ENCODE measurements at places on chromosomes 13 and 19. TPM values are rescaled to one million over a fixed set of nuclear protein-coding genes. Genes with fewer than 3 reads are reported as not detected.

DNA sequence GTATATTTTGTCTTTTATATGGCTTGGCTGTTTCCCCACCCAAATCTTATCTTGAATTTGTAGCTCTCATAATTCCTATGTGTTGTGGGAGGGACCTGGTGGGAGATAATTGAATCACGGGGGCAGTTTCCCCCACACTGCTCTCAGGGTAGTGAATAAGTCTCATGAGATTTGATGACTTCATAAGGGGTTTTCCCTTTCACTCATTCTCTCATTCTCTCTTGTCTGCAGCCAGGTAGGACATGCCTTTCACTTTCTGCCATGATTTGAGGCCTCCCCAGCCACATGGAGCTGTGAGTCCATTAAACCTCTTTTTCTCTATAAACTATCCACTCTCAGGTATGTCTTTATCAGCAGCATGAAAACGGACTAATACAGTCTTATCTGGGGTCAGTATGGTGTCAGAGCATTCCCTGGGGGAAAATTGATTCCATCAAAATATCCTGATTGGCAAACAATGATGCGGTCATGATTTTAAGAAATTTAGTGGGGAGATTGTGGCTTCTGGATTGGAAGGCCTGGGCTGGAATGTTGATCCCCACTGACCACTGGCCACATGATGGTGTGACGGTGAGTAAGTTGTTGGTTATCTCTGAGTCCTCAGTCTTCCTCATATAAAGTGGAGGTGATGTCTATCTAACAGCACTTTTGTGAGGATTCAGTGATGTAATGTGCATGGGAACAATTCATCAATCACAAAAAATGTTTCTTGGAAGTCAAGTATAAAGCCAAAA lies 27.5 kb upstream of the ANKRD10 start:
- DNase-seq, result no peak
- H3K4me1 ChIP-seq, result peaks cover 5% of the 10 kb centered on the region
- H3K27me3 ChIP-seq, result peaks cover 9% of the 10 kb centered on the region
- H3K4me3 ChIP-seq, result no peak overlapping the region

DNA sequence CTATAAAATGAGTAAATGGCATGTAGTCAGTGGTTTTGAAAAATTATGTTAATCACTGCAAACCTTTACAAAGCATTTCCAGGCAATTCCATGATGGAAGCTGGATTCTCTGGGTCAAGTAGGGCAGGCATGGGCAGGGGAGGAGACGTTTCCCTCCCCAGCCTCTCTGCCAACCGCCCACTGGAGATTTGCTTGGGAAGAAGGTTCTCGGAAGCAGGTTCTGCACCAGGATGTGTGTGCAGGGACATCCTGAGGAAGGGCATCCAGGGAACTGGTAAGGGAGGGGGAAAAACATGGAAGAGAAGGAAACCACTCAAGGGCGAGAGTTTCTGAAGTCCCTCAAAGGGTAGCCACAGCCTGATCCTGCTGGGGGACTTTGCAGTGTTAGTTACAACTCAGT lies 469.1 kb downstream of the TSHZ3 start:
- no peak overlapping the region for H3K27ac ChIP-seq
- no peaks in the 10 kb centered on the region for H3K36me3 ChIP-seq
- H3K4me1 ChIP-seq, result no peaks in the 10 kb centered on the region
- H3K27me3 ChIP-seq, result peaks cover 11% of the 10 kb centered on the region
- no peak overlapping the region for H3K4me3 ChIP-seq

GIPC3 gene
- not detected for total RNA-seq

TBXA2R gene
- not detected for total RNA-seq

- peaks cover 1% of the 10 kb centered on the region for H3K36me3 ChIP-seq
- no peak for DNase-seq
Observed at GRCh38 chr19:17998827-17999150, 9.2 kb upstream of the ARRDC2 start.

- H3K27me3 ChIP-seq, result peaks cover 6% of the 10 kb centered on the region
- no peaks in the 10 kb centered on the region for H3K36me3 ChIP-seq
- no peaks in the 10 kb centered on the region for H3K4me1 ChIP-seq
Observed at GRCh38 chr13:113816254-113816929, 47.5 kb downstream of the GAS6 start.

GRCh38 chr13:47598340-47598911 lies 402.6 kb downstream of the SUCLA2 start:
- H3K4me1 ChIP-seq, result peaks cover 4% of the 10 kb centered on the region
- H3K27me3 ChIP-seq, result no peaks in the 10 kb centered on the region
- no peak for DNase-seq
- H3K4me3 ChIP-seq, result no peak overlapping the region

WDR88 gene
- not detected for total RNA-seq

KIRREL2 gene
- total RNA-seq, result 97.5 TPM

- DNase-seq, result no peak
- H3K4me1 ChIP-seq, result peaks cover 39% of the 10 kb centered on the region
- H3K27ac ChIP-seq, result peak overlapping the region; percentile 41
- H3K4me3 ChIP-seq, result no peak overlapping the region
- no peaks in the 10 kb centered on the region for H3K27me3 ChIP-seq
Observed at GRCh38 chr19:45578861-45579260, 5.7 kb downstream of the OPA3 start.

DNA sequence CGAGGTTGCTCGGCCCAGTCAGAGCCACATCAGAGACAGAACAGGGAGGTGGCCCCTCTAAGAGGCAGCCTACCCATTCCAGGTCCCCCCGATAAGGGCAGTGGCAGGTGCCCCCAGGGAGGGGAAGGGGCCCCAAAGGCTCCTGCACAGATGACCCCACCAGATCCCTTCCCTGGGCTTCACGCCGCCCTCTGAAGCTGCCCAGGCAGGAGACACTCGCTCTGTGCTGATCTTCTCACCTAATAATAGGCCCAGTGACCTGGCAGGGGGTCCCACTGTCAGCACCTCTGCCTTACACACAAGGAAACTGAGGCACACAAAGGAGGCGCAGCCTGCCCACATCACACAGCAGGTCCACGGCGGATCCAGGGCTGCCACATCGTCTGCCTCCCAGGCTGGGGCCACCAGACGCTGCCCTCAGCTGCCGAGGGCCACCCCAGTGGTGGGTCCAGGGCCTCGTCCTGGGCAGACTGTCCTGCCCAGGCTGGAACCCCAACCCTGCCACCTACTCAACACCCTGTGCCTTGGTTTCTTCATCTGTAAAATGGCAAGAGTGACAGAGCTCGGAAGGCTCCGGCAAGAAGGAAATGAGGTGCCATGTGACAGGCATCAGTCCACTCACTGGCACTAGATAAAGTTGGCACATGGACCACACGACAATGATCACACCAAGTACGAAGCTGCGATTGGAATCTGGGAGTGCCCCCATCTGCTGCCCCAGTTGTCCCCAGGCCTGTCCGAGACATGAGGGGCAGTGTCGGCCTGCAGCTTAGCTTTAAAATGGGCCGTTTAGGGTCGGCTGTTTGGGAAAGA lies 56.5 kb downstream of the KLF2 start:
- H3K27me3 ChIP-seq, result no peaks in the 10 kb centered on the region
- no peaks in the 10 kb centered on the region for H3K4me1 ChIP-seq
- peaks cover 3% of the 10 kb centered on the region for H3K36me3 ChIP-seq

DNA sequence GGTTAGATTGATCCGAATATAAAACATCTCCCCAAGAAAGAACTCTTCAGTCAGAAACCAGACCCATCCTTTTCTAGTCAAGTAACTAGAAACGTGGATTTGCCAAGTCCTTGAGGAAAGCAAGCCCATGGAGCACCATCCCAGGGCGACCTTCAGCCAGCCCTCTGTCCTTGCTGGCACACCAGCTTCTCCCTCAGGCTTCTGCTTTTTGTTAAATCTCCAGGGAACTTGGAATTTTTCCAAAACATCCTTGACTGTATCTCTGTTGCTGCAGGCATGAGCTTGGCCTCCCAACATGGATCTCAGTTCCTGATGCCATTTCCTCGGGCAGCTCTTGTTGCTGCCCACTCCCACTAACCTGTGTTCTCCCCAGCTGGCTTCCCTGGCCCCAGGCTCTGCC lies 27.1 kb upstream of the C1QTNF9 start:
- no peaks in the 10 kb centered on the region for H3K4me1 ChIP-seq
- no peaks in the 10 kb centered on the region for H3K36me3 ChIP-seq
- H3K4me3 ChIP-seq, result no peak overlapping the region
- H3K27ac ChIP-seq, result no peak overlapping the region

GIPR gene
- total RNA-seq, result 27.2 TPM

ZNF497 gene
- total RNA-seq, result 11.7 TPM

KLF1 gene
- total RNA-seq, result not detected

GRCh38 chr19:38669552-38669951 lies 22.1 kb downstream of the ACTN4 start:
- no peak overlapping the region for H3K4me3 ChIP-seq
- no peaks in the 10 kb centered on the region for H3K27me3 ChIP-seq
- peak overlapping the region; percentile 96 for H3K27ac ChIP-seq
- peaks cover 79% of the 10 kb centered on the region for H3K4me1 ChIP-seq

ZNF841 gene
- 30.7 TPM for total RNA-seq

DNA sequence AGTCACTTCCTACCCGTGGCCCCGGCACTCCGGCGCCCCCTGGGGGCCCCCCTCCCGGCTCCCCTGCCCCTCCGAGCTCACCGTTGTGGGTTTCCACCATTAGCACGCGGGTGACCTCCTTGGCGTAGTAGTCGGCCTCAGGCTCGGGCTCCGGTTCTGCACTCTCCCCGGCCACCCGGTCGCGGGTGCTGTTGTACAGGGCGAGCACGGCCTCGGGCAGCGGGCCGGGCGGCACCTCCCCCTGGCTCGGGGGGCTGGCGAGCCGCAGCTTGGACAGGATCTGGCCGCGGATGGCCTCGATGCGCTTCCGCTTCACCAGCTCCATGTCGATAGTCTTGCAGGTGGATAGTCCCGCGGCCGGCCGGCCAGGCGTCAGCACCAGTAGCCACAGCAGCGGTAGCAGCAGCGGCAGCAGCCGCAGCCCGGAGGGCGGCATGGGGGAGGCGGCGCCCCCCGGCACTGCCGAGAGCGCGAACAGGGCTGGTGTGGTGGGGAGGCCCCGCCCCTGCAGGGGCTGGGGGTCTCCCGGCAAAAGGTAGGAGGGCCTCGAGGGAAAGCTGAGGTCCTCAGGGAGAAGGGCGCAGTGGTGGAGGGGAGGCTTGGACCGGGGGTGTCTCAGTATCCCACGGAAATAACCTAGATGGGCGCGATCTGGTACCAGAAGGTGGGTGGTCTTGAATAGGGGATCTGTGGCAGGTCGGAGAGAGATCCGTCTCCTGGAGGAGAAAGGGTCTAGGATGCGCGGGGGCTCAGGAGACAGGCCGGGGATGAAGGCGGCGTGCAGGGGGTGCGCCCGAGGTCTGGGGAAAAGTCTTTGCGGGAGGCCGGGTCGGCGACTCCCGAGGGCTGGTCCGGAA lies 885 bp downstream of the TGFB1 start:
- peaks cover 14% of the 10 kb centered on the region for H3K4me1 ChIP-seq
- peak overlapping the region; percentile 76 for H3K27ac ChIP-seq
- peak; percentile 41 for DNase-seq
- H3K4me3 ChIP-seq, result peak overlapping the region; percentile 80
- peaks cover 52% of the 10 kb centered on the region for H3K27me3 ChIP-seq

DNA sequence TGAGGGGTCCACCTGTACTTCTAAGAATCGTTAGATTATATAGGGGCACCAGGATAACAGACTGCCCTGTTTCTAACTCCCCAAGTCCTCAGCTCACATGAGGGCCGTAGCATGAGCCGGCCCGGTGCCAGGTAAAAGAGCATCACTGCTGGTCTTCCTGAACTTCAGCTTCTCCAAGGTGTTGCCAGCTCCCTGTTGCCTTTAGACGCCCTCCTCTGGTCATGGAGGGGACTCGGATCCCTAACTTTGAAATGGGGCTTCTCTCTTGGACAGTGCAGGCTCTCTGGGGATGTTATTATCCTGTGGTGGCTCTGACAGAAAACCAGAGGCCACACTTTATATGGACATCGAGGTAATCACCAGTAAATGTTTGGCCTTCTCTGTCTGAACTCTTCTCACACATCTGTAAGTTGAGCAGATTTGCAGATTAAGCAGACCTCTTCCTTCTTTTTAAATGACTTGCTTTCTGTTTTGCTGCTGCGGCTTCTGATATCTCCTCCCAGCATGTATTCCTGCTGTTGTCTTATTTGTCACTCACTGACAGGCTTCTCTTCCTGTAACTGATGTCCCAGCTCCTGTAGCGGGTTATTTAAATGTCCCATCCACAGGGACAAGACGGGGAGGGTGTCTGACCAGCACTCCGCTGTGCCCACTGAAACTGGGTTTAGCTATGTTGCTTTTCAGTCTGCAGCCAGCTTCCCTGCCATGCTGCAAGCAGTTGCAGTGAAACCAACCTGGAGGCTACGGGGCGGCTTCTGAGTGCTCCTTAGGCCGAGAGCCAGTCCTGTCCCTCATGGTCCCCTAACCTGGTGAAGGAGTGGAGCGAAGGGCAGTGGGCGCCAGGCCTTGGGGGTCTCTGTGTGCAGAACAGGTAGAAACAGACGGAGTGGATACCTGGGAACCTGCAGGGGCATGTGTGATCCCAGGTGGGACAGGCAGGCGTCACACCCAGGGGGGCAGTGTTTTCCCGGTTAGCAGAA lies 39.2 kb downstream of the TSSK6 start:
- H3K4me1 ChIP-seq, result peaks cover 7% of the 10 kb centered on the region
- H3K27me3 ChIP-seq, result no peaks in the 10 kb centered on the region
- H3K36me3 ChIP-seq, result no peaks in the 10 kb centered on the region

DNA sequence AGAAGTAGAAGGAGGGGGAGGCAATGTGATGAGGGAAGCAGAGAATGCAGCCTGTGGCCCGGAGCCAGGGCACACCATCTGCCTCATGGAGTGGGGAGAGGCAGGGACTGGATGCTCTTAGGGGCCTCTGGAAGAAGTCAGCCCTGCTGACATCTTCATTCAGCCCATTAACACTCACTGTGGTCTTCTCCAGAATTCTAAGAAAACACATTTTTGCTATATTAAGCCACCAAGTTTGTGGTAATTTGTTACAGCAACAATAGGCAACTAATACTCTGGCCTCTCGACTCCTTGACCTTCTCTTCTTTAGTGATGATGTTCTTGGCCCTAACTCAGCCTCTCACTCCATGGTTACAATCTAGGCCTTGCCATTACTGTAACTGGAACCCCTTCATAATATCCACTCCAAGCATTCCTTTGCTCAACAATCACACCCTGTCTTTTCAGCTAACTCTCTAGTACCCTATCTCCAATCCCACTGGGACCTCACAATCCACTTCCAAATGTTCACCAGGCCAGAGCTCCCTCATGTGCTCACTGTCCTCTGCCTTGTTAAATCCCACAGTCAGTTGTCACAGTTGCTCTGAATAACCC lies 98.5 kb downstream of the MIPEP start:
- no peak overlapping the region for H3K4me3 ChIP-seq
- DNase-seq, result no peak
- peaks cover 5% of the 10 kb centered on the region for H3K36me3 ChIP-seq

SCEL gene
- not detected for total RNA-seq

DNA sequence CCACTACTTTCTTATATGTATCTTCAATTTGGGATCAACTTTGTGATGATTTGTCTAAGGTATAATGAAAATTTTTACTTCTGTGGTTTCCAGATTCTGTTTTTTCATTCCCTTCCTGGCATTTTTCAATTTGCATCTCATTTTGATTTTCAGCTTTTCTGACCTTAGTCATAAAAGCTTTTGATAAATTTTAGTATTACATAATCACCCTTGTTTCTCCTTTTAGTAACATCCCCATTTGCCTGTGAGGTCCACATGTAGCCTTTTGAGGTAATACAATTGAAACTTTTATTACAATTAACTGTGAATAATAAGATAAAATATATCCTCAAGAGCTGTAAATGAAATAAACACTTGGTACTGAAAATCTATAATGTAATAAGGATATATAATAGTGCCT lies 31.2 kb downstream of the LACC1 start:
- no peaks in the 10 kb centered on the region for H3K36me3 ChIP-seq
- peaks cover 6% of the 10 kb centered on the region for H3K4me1 ChIP-seq

SLC17A7 gene
- total RNA-seq, result 0.29 TPM

Data from progenitor cell of endocrine pancreas (in vitro differentiated cells).